Activated naive CD8-positive, alpha-beta T cell treated with anti-CD3 and anti-CD28 coated beads, Interleukin-2, amount 50 U/mL, for 24 hours (primary cell): ENCODE measurements at places on chromosomes 7 and 10.

GRCh38 chr7:133268355-133268754 is 15.5 kb downstream of the EXOC4 start:
- DNase-seq: no peak

DNA sequence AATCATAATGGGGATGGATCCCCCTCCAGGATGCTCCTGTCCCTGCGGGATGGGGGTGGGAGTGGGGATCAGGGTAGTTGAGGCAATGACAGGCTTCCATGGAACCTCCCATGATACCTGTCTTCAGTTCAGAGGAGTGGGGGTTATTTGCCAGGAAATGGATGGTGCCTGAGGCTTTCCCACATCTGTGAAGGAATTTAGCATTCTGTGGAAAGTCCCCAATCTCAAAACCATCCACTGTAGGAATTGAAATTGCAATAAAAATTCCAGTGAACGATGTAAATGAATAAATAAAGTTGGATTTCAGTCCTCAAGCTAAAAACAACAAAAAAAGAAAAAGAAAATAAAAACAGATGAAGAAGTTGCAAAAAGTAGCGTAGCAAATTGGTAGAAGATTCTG is 81.9 kb downstream of the CHRM2 start:
- no peak for DNase-seq

DNA sequence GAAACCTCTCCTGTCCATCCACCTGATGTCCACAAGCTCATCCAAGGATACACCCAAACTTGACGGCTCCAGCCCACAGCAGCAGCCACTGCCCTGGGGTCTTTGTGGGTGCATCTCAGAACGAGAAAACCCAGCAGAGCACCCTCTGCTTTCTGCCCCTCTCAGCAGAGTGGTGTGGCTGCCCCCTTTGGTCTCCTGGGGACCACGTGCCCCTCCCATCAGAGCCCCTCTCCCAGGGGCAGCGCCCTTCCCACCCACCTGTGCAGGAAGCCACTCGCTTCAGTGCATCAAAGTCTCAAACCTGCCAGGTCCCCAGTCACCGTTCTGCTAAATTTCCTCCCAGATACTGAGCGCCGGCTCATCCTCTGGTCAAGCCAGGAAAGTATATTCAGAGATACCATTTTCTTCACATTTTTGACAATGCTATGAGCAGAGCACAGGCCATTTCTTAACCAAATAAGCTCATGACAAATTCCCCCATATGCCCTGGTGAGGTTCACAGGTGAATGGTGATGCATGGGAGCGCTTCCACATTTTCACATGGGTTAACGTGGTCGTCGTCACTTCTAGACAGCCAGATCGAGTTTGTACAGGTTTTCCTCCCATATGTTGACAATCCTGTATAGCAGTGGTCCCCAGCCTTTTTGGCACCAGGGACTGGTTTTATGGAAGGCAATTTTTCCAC is 32.4 kb downstream of the CAMK2B start:
- no peak for DNase-seq

GRCh38 chr7:45126920-45127319 is 15.4 kb upstream of the TBRG4 start:
- no peak for DNase-seq

GRCh38 chr7:93048136-93048930 is 69.4 kb downstream of the SAMD9 start:
- no peak for DNase-seq
